ENCODE measurements at places on chromosomes 7 and 10.

- no peak for DNase-seq
These were observed 151.3 kb upstream of the BMPER start for GRCh38 chr7:33753881-33754525.

- no peak for DNase-seq
These were observed 9.4 kb downstream of the NUB1 start for GRCh38 chr7:151351027-151351426.

DNA sequence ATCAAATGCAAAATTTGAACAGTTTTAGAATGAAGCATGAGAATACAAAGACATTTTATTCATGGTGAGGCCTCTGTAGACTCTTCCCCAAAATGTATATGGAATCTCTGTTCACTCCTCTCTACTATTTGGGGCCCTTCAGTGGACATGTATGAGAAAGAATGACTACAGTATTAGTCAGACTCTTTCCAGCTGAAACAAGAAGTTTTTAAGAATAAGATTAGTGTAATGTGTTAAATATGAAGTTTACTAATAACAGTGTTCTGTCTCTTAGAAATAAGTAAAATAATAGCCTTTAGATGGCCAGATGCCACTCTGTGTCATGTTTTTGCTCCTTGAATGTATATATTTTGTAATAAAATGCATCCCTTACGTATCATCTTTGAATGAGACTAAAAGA is 585.6 kb downstream of the SUGCT start:
- peak; percentile 69 for DNase-seq

DNA sequence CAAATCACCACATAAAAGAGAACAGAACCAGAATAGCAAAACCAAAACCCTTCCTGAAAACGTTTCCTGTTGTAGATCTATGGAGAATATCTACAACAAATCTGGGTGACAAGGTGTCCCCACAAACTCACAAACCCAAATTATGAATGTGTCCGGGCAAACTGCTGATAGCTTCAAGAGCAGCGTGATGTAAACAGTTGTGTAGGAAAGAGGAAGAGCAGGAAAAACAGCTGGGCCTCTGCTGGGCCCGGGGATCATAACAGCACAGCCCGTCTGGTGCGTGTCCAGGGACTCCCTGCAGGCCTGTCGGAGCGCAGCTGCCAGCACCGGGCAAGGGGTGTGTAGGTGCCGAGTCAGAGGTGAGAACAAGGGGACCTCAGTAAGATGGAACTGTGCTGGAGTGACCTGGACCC is 53.7 kb downstream of the KCNH2 start:
- DNase-seq, result no peak

DNA sequence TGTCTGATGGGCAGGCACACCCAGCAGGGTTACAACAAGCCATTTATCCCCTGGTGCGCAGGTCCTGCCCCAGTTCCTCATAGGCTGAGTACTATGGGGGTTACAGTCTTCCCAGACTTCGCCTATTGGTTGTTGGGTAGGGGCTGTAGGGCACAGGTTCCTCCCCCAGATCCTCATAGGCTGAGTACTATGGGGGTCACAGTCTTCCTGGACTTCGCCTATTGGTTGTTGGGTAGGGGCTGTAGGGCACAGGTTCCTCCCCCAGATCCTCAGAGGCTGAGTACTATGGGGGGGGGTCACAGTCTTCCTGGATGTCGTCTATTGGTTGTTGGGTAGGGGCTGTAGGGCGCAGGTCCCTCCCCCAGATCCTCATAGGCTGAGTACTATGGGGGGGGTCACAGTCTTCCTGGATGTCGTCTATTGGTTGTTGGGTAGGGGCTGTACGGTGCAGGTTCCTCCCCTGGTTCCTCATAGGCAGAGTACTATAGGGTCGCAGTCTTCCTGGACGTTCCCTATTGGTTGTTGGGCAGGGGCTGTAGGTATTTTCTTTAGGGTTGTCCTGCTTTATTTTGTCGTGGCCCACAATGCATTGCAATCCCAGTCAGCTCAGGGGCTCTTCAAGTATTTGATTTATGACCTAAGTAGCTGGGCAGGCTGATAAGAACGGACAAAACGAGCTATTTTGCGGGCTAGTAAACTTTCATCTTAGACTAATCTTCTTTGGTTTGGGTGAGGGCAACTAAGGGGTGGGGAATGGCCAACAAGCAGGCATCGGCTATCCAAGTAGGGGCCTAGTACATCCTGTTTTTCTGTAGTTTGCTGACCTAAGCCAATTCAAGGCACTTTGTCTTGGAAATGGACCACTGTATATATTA is 3.4 kb downstream of the LRRC27 start:
- no peak for DNase-seq

GRCh38 chr7:48074204-48074654 is 14.8 kb upstream of the UPP1 start:
- DNase-seq, result peak; percentile 46

DNA sequence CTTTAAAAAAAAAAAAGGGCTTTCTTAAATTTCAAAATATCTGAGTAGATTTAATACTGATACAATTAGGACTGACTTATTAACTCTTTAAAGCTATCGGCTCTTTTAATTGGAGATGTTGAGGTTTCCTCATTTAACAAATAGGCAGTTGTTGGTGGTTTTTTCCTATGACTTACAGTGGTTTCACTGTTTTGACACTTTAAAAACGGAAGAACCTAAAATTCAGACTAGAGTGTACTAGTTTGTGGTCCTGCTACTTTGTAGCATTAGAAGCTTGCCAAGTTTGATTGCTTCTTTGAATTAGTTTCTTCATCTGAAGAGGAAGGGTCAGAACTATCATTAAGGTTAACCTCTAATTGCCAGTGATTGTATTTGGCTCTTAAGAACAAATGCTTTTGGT is 27.7 kb downstream of the CUL1 start:
- no peak for DNase-seq

GRCh38 chr7:40580776-40581175 is 446.0 kb downstream of the SUGCT start:
- DNase-seq, result no peak

- peak; percentile 53 for DNase-seq
These were observed 122.7 kb upstream of the TMEM229A start for GRCh38 chr7:124155432-124156022.

DNA sequence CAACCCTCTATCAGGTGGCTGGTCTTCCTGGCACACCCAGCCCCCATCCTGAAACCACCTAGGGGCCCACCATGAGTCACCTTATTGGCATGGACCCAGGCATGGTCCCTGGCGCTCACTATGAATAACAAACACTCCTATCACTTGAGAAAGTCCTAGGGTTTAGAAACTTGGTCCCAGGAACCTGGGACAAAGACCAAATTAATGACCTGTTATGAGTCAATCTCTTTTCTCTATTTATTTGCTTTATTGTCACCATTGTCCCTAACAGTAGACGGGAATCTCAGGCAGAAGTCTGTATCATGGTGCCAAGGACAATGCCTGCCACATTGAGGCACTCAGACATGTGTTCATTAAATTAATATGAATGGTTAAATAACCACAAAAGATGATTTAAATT is 599.6 kb upstream of the C7orf33 start:
- DNase-seq, result no peak

- DNase-seq, result no peak
These were observed 252.2 kb upstream of the HABP2 start for GRCh38 chr10:113300617-113301016.

- DNase-seq, result no peak
These were observed 342.4 kb downstream of the BBS9 start for GRCh38 chr7:33471636-33472242.

DNA sequence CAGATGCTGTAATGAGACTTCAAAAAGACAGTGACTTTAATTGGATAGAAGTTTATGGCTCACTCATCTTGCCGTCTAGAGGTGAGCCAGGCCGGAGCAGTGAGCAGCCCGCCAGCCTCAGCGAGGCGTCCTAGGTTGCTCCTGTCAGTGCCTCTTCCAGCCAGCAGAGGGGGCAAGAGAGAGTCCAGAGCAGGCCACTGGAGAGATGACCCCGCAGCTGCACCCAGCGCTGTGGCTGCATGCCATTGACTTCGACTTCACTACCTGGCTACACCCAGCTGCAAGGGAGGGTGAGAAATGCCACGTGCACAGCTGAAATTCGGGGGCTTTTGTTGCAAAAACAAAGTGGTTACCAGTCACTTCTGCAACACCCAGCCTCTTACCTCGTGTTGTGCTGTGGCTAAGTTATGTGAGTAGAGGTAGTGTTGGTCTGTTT is 26.5 kb downstream of the NUB1 start:
- peak; percentile 72 for DNase-seq

DNA sequence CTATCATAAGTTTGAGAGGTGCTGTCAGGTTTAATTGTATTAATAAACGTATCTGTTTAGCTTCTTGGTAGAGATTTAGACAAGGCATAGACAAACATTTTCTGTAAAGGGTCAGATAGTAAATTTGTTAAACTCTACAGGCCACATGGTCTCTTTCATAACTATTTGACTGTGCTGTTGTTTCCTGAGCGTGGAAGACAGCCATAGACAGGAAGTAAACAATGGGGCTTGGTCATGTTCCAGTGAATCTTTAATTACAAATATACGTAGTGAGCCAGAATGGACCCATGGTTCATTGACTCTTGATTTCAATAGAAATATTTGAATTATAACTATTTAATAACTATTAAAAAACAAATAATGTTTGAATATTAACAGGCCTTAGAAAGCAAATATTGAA is 451.1 kb downstream of the SH2D4B start:
- no peak for DNase-seq

GRCh38 chr7:50775231-50775630 is 7.5 kb downstream of the GRB10 start:
- DNase-seq, result no peak

- no peak for DNase-seq
These were observed 109.0 kb upstream of the VIPR2 start for GRCh38 chr7:159253657-159254056.

DNA sequence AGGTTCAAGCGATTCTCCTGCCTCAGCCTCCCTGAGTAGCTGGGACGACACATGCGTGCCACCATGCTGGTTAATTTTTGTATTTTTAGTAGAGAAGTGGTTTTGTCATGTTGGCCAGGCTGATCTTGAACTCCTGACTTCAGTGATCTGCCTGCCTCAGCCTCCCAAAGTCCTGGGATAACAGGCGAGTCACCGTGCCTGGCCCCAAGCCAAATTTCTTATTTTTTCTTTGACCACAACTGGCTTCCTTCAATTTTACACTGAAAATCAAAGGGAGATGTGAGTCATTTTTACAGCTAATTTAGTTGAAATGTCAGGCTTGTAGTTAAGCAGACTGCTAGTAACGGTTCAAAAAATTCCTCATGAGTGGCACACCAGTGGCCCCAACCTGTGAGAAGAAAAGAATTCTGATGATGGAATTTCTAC is 7.8 kb downstream of the RNF216 start:
- peak; percentile 92 for DNase-seq

GRCh38 chr10:123570898-123571515 is 95.1 kb upstream of the GPR26 start:
- no peak for DNase-seq

- DNase-seq, result no peak
These were observed 257 bp downstream of the WAC start for GRCh38 chr10:28533186-28533564.

DNA sequence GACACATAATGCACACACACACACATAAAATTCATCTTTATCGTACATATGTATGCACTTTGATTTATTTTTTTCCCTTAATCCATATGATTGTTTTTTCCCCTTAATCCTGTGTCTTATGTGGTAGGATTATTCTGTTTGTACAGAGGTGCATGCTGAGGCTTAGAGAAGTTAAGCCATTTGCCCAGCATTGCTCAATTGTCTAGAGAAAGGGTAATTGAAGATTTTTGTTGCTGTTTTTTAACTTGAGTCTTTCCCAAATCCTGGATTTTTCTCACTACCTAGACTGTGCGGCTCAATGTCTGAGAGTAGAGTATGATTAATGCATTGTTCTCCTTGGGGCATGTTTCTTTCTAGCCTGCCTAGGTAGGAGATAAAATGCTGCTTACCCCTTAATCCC is 35.0 kb downstream of the WBP1L start:
- DNase-seq, result no peak

DNA sequence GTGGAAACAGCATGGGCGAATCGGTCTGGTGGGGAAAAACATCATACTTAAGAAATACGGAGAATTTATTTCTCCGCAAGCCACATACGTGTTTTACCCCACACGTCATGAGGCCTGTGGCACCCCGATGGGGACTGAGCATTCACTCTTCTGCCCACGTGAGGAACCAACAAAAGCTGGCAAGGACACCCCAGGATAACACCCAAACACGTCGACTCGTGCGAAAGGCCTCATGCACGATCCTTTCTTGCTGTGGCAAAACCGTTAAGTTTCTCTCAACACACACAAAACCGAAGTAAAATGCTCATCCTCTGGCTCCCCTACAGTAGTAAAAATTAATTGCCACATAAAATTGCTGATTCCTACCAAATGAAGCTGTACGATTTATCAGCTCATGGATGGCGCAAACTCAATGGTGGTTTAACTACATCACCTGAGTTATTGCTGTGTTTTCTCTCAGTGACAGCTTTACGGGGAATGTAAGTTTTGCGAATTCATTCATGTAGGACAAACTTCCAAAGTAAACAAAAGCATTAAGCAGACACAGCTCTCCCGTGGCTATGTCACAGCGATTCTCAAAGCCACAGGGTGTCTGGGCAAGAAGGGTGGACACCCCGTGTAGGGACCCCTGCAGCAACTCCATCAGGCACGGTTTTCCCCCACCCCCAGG is 97.0 kb downstream of the CTBP2 start:
- no peak for DNase-seq

GRCh38 chr10:98610836-98611235 is 164.1 kb upstream of the HPS1 start:
- DNase-seq, result no peak

DNA sequence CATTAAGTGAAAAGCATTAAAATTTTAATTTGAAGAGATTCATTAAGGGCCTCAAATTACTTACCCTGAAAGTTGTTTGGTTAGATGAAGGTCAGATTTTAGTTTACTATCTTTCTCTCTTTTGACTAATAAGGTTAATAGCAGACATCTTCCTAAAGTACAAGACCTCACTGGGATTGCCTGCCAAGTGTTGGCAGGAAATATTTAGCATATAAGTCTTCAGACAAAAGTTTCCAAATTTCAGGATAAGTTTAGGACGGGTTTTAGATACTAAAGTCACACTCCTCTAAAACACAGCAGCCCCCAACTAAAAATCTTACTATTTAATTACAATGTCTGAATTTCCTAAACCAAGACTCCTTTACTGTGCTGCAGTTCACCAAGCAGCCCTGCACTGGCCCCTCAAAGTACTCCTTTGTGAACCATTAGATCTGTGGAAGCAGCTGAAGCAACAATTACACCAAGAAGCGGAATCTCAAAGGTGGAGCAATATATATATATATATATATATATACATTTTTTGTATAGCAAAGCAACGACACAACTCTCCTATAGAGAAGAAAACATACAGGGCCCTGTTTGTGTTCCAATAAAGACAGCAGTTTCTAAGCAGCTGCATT is 91.2 kb upstream of the KCNIP2 start:
- no peak for DNase-seq

DNA sequence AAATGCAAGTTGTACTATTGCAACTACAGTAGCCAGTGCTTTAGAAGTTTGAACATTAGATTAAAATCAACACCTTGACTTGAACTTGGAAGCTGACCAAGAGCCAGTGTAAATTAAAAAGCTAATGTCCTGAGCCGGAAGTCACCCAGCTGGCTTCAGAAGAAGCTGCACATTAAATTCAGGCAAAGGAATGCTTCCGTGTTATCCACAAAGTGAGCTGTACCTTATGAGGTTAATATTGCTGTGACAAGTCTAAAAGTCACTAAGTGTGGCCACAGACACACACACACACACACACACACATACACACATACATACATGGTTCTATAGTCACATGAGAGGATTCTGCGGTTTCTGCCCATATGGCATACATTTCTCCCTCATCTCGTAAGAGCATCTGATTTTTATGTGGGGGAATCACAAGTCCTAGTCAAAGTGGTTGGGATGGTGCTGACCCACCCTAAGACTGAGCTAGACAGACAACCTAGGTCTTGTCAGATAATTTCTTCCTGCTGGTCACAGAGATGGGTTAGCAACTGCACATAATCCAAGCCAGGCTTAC is 612.9 kb downstream of the SORCS1 start:
- peak; percentile 12 for DNase-seq

Measured in HCEC 1CT (cell line).